ENCODE measurements at places on chromosomes 2 and 18.

- no peak for DNase-seq
Measured at GRCh38 chr2:157150747-157151146, 106.8 kb upstream of the GALNT5 start.

DNA sequence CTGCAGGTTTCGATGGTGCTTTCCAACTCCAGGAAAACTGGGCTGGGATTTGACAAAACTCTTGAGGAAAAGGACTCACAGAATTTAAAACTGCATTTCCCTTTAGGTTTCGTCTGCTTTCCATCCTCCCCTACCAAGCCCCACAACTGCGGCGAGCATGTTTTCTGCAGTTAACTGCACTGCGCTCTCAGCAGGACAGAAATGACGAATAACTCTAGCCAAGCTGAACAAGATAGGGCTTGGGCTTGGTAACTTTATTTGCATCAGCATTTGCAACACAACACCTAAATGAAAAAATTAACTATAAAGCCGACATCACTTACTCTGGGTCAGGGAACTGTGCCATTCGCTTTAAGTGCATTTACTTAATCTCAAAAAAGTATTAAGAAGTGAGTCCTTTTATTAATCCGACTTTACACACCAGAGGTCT lies 669 bp upstream of the PIKFYVE start:
- DNase-seq: peak; percentile 16

GRCh38 chr2:173296235-173296634 lies 58.4 kb upstream of the CDCA7 start:
- no peak for DNase-seq

DNA sequence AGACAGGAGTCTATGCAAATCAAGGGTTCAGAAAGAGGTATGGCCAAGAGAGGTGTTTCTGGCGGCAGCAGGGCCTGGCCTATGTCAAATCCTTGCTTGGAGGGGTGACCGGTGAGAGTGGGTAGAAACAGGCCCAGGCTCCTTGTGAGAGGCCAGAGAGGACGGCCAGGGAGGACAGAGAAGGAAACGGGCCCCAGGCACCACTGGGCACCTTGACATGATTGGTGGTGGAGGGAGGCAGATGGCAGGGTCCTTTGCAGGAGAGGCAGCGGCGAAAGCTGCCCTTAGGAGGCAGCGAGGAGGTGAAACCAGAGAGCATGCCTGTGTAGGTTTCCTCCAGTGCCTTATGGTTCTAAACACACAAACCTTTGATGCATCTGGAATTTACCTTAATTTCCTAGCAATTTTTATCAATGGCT lies 6.2 kb downstream of the RAMP1 start:
- no peak for DNase-seq

DNA sequence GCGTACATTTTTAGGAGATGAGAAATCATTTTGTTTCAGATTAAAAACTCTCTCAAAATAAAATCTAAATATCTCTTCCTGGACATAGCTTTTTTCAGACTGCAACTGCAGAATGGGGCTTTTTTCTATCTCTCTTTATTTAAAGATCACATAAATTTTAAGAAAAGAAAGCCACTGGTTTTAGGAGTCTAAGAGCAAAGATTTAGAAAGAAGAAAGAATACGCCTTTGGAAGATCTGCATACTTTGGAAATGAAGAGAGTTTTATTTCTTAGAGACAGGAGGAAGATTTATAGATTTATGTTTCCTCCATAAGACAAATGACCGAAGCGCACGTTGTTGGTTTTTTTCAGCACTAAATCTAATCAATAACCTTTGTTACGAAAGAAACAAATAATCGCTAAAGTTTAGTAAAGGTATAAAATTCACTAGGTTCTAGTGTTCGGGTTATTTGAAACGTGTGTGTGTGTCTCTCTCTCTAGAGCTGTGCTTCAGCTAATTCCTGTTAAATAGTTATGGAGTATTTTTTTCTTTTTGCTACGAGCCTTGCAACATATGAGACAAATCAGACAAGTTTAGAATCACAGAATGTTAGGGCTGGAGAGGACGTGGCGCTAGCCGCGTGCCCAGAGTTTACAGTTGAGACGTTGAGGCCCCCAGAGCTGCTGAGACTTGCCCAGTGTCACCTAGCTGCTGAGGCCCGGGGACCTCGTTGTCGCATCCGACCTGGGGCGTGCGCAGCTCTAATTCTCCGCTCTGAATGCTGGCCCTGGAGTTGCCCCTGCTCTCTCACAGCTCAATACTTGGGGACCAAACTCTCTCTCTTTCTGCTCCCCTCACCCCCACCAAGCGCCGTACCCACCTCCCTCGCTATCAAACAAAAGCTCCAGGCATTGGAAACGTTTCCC lies 69.9 kb downstream of the CTAGE1 start:
- DNase-seq: no peak

DNA sequence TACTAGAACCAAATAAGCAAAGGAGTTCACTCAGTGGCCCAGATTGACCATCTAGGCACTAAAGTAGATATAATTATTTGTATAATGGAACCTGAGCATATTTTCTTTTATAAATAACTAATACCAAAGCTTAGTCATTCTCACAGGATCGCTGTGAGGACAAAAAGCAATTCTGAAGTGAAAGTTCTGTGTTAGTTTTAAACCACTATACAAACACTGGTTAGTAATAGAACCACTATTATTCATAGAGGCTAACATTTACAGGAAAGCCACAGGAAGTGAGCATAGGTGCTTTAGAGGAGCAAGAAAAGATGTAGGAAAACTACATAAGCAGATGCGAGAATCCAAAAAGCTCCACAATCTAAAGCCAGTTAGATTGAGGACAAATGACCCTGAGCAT lies 364.7 kb downstream of the XIRP2 start:
- DNase-seq: no peak

DNA sequence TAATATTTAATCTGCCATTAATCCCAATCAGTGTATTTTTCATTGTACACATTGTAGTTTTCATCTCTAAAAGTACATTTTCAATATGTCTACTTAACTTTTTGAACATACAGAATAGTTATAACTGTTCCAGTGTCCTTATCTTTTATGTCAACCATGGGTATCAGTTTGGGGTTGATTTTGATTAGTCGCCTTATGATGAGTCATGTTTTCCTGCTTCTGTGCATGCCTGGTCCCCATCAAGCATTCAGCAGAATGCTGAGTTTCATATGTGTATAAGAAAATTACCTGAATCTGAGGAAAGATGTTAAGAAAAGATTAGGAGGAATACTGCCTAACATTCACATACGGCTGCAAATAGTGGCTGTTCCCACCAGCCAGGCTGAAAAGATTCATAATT lies 17.7 kb downstream of the SPDYA start:
- no peak for DNase-seq

DNA sequence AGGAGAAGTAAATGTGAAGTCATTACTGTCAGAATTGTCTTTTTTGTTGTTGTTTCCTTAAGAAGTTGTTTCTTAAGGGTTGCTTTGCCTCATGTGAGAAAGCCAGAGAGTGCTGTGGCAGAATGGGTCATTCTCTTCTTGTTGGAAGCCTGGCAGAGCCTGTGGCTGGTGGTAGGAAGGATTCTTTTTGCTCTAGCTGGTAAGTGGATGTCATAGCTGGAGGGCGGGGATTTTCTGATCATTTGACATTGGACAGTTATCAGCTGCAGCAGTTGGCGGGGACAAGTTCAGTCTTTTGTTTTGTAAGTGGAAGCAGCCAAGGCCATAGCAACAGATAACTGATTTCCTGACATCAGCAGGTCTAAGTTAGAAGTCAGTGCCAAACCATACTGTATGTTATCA lies 5.5 kb upstream of the RMDN2 start:
- DNase-seq: no peak

DNA sequence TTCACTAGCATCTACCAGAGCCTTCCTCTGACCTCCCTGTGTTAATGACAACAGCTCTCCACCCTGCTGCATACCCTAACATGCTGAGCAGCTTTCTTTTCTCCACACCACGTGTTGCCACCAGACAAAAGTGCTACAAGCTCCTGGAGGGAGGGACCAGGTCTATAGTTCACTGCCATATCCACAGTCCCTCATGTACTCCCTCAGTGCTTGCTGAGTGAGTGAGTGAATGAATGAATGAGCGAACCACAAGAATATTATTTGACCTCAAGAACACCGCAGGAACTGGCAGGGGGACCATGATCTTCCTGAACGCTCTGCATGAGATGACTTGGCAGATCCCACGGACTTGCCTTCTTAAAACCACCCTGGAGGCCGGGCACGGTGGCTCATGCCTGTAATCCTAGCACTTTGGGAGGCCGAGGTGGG lies 47.4 kb upstream of the CAB39 start:
- no peak for DNase-seq

GRCh38 chr18:76620321-76621170 lies 125.5 kb upstream of the ZNF516 start:
- DNase-seq: peak; percentile 71

- peak; percentile 57 for DNase-seq
Measured at GRCh38 chr2:17878281-17879136, at the start of gene KCNS3. TSS of gene KCNS3 (plus strand) at chr2:17878667. CDS start at chr2:17931009, 52,342 bp downstream.

DNA sequence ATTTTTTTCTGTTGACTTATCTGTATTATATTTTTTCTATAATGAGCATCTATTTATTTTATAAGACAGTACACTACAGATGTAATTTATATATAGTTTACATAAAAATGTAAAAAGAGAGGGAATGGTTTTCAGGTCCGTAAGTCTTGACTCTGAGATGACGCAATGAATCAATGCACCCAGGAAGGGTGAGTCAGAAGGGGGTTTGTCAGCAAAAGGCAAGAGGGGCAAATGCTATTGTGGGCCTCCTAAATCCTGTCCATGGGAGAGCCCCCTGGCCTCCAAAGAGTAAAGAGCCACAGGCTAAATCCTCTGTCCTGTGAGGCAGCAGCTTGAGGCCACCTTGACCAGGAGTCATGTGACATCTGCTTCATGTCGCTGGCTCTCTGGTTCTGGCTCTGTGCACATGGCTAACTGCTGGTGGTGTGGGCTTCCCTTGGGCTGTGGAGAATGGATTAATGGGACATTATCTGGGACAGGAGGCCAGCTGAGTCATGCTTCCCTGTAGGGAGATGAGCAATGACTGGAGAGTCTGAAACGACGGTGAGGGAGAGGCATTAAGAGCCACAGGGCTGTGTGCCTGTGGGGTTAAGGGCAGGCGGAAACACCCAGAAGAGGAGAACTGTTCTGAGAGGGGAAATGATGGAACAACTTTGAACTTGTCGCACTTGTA lies 22.8 kb upstream of the ASB18 start:
- DNase-seq: no peak

DNA sequence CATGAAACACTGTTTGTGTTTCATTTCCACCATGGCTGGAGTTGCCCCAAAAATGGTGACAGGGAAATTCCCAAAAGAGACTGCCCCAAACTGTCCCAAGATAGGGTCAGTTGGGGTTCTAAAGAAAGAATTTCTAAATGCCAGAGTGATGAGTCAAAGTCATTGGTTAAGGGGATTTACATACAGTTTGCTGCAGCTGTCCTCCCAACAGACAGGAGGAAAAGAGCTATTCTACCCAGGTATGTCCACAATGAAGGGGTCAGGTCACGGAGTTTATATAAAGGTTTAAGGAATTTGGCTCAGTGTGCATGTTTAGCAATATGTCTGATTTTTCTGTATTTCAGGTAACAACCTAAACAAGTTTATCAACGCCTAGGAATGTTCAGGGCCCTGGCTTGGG lies 344.1 kb downstream of the TDRD15 start:
- DNase-seq: no peak

GRCh38 chr2:113126845-113127645 lies at the start of gene IL1RN:
TSS of gene IL1RN (plus strand) at chr2:113127598. CDS start at chr2:113127625, 27 bp downstream.
- no peak for DNase-seq

- DNase-seq: no peak
Measured at GRCh38 chr18:22110461-22110924, 58.9 kb upstream of the GATA6 start.

DNA sequence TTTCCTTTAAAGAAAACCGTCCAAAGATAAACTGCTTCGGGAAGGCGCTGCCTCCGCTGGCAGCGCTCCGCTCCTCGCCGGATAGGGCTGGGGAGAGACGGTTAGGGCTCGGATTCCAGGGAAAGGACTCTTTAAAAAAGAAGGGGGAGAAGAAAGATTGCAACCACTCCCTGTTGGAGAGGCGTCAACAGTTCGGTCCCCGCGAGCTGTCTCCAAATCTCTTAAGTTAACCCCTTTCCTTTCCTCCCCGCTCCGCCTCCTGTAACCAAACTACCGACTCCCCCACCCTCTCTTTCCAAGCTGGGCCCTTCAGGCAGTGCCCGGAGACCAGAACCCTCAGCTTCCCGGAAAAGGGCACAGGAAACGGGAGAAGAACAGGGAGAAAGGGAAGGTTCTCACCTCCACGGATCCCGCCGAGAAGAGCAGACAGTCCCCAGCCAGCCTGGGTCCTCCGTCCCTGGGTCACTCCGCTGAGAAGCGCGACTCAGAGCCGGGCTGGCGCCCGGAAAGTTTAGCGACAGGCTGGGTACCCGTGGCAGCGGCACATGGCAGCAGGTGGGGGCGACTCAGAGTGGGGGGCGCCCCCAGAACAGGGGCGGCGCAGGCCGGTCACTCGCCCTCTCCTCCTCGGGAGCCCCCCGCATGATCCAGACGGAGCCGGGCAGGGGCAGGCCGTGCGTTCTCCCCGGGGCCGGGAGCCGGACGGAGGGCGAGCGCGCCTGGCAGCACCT lies 675 bp downstream of the FZD5 start:
- peak; percentile 41 for DNase-seq

DNA sequence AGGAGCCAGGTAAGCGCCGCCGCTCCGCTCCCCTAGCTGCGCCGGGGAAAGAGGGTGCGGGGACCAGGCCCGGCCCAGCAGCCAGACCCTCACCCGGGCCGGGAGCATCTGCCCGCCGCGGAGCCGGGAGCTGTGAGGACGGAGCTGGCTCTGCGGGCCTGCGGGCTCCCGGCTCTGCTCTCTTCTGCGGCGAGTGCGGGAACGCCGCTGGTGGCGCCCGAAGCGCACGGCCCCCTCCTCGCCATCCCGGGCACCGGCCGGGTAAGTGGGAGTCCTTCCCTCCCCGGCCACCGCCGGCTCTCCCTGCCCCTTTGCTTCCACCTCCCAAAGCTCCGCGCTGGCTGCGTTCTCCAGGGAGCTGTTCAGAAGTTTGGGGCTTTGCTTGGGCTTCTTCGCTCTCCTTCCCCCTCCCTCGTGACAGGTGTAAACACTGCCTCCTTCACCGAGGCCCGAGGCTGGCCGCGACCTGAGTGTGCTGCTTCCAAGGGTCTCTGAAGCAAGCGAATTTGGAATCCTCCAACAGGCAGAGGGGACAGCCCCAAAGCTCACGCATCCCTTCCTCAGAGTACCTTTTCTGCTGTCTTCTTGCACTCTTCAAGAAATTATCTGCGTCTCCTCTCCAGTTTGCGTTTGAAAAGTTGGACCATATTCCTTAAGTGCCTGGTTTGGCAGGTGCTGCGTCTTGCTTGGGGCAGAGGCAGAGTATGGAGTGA lies 632 bp downstream of the AFTPH start:
- DNase-seq: peak; percentile 55

DNA sequence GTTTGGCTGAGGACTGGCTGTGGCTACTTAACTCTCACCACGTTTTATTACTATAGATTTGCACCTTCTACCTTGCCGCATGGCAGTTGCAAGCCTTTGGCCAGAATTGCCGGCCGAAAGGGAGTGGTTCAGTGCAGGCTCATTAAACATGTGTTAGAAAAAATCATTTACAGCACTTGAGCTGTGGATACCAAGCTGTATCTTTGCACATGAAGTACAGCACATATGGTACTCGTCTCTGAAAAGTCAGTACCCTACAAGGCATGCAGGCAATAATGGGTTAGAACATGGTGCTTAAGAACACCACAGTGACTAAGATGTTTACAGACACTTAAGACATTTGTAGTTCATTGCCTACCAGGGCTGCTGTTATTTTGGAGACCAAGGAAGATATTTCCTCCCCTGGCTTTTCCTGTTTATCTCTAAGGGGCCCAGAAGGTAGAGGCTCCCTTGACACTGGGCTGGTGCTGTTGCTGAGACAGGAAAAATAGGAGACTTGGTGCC lies 103.1 kb downstream of the ZNF532 start:
- no peak for DNase-seq

Data from endothelial cell (in vitro differentiated cells).